ENCODE measurements at places on chromosomes 2 and 18.

DNA sequence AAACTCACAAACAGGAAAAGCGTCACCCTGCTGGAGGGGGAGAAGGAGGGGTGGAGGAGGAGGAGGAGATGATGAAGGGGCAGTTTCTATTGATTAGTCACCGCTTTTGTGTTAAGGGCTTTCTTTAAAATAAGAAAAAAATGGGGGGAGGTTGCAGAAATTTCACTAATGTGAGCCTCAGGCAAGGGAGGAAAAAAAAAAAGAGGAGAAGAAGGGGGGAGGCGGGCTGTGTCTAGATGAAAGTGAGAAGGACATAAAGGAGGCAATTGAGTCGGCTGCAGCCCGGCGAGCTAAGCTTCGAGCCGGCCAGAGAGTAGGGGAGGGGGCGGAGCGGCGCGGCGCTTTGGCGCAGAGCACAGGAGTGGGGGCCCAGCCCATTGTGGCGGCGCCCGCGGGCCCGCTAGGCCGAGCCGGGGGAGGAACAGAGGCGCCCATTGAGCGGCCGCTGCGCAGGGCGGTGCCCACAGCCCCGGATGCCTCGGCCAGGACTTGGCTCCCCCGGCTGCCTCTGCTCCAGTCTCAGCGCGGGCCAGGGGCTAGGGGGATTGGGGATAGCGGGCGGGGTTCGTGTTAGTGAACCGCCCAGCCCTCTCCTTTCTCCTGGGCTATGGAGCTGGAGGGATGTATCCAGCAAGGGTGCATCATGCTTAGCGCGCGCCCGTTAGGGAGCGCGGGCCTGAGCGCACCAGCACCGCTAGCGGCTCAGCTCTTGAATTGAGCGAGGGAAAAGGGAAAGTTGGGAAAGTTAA, 7.9 kb downstream of the PAX3 start:
- DNase-seq = no peak

DNA sequence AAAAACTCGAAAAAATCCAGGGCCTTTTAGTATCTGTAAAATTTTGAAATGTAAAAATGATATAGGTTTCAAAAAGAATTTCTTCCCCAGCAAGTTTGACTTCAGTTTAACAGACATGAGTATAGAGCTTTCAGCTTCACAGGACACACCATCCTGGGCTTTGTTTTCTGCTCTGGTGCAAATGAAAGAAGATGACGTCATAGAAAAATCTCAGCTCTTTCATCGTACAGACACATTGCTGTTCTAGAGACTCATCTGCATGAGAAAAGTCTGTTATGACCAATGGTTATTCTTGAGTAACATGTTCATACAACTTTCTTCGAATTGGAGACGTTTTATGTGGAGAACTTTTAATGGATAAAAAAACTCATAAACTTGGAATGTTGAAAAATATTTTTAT, 111.7 kb upstream of the DYNAP start:
- no peak for DNase-seq

- no peak for DNase-seq
Observed at GRCh38 chr2:168703926-168704325, 98.5 kb upstream of the NOSTRIN start.

- no peak for DNase-seq
Observed at GRCh38 chr18:45782662-45783061, 42.8 kb upstream of the SIGLEC15 start.

DNA sequence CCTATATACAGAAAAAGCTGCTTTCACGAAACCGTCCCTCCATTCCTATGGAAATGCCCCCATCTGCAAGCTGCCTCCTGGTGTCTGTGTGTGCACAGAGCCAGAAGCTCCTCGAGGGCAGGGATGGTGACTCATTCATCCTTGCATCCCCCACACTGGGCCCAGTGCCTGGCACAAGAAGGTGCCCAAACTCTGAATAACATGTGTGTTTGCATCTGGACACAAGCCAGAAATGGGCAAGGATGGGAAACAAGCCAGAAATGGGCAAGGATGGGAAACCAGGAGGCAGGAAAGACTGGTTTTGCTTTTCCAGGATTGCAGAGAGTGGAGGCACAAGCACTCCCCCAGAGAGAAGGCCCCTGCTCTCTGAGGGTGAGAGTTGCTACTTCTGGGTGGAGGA, 313.9 kb downstream of the CELF4 start:
- no peak for DNase-seq

GRCh38 chr2:175167076-175167791, 769 bp downstream of the ATF2 start:
- peak; percentile 62 for DNase-seq

DNA sequence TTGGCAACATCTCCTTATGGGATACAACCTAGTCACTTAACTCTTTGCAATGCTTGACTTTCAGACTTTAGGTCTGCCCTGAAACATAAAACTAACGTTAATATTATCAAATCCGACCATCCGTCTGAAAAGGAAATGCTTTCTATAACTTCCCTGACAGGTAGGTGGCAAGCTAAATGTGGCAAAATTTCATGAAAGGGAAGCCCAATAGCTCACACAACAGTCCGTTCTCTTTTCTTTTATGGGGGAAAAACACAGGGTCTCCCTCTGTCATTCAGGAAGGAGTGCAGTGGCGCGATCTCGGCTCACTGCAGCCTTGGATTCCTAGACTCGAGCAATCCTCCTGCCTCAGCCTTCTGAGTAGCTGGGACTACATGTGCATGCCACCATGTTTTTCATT, 52.9 kb downstream of the SFT2D3 start:
- no peak for DNase-seq

DNA sequence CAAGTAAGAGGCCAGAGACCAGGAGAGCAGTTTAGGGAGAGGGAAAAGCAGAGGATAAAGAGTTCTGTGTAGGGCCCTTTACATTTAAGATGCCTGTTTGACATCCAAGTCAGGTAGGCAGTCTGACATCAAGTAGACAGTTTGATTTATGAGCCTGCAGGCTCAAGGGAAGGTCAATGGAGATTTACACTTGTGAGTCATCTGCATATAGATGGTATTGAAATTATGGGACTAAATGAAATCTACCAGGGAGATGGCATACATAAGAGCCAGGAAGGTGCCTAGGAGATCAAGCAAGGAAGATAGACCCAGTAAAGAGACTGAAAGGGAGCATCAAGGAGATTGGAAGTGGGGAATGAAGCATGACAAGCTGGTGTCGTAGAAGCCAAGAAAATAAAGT, 212.4 kb upstream of the PKDCC start:
- DNase-seq = no peak

DNA sequence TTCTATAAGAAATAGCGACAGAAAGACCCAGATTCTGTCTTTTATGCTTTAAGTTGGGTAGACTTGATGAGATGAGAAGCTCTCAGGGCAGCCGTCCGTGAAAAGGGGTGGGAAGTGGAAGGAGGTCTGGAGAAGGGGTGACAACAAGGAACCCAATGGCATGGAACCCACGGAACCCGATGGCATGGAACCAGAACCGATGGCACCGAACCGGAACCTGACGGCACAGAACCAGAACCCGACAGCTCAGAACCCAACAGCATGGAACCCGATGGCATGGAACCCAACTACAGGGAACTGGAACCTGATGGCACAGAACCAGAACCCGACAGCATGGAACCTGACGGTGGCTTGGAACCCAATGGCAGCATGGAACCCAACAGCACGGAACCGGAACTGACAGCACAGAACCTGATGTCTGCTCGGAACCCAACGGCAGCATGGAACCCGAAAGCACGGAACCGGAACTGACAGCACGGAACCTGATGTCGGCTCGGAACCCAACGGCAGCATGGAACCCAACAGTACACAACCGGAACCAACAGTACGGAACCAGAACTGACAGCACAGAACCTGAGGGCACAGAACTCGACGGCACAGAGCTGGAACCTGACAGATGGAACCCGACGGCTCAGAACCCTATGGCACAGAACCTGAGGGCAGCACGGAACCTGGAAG, 155.2 kb downstream of the TMEM18 start:
- DNase-seq = no peak

DNA sequence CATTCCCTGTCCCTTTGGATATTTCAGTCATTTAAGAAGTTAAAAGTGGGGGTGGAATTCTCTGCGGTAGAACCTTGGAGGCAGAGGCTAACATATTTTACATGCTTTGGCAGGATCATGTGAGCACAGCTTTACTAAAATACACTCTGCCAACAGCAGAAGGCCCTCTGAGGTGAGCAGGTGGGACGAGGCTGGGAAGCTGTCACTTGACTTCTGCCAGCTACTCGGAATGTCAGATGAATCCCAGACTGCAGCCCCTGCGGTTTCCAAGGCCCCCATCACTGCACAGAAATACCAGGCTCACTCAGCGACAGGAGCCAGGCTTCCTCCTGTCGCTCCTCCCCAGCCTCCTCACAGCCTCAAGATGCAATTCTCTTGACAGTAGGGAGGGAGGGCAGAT, 220.9 kb upstream of the REV1 start:
- DNase-seq = peak; percentile 74

Measured in myocyte (in vitro differentiated cells).